ENCODE measurements at places on chromosomes 7 and 10. TPM values are rescaled to one million over a fixed set of nuclear protein-coding genes. Genes with fewer than 3 reads are reported as not detected.

GRCh38 chr10:60314069-60314940, 75.4 kb downstream of the ANK3 start:
- no peak for DNase-seq

- DNase-seq: peak; percentile 36
These were observed 118.0 kb upstream of the PRSS58 start for GRCh38 chr7:142375710-142376313.

GRCh38 chr7:5773661-5774086, 7.8 kb downstream of the RNF216 start:
- peak; percentile 20 for DNase-seq

DNA sequence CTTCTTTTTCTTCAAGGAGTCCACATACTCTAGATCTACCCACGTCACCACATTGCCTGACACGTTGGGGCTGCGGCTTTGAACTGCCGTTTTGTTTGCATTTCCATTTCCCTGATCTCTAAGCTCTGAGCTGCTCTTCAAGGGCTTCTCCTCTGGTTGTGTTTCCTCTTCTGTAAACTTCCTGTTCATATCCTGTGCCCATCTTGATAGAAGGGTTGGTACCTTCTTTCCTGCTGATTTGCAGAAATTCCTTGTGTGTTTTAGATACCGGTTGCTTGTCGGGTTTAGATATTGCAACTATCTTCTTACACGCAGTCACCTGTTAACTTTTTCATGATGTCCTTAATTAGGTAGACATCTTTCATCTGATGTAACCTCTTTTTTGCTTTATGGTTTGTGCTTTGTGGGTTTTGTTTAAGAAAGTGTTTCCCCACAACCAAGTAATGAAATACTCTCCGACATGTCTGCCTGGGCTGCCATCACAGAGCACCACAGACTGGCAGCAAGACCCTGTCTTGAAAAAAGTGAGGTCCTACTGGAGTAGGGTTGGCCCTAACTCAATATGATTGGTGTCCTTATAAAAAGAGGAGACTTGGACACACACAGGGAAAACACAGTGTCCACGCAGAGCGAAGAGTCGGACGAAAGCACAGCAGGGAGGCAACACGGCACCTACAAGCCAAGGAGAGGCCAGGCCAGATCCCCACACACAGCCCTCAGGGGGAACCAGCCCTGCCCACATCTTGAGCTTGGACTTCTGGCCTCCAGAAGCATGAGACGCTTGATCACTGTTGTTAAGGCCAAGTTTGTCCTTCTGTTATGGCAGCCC, 99.1 kb upstream of the PDGFA start:
- DNase-seq: no peak

DNA sequence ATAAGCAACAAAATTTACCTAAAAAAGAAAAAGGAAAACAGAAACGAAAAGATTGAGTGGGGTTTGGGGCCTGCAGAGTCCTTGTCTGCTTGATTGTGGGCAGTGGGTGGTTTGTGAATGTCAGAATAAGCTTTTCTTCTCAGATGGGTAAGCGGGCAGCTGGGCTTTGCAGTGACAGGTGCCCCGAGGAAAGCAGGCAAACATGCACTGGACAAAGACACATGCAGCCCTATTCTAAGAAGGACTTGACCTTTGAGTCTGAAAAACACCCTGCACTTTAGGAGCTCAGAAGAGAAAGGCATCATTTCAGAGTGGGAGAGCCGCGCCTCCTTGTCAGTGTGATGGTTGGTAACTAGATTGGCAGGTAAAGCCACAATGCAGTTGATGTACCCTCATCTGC, 562.7 kb downstream of the PTPRN2 start:
- no peak for DNase-seq

DNA sequence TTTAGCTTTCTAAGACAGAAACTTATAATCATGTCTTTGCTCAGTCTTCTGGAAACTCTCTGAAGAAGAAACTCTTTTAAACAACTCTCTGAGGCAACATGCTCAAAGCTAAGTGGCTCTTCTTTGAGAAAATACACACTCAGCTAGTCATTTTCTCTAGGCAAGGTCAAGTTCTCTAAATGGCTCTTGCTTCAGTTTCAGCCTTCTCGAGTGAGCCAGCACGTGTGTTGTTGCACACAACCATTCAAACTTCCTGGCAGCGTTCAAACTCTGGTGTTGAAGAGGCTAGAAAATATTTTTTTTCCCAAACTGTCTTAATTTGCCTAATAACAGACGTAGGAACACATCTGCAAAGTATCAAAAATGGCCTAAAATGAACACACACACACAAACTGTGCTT, 129.1 kb downstream of the THSD7A start:
- DNase-seq: peak; percentile 14

- DNase-seq: no peak
These were observed 763.2 kb downstream of the GRID1 start for GRCh38 chr10:85603151-85603940.

DNA sequence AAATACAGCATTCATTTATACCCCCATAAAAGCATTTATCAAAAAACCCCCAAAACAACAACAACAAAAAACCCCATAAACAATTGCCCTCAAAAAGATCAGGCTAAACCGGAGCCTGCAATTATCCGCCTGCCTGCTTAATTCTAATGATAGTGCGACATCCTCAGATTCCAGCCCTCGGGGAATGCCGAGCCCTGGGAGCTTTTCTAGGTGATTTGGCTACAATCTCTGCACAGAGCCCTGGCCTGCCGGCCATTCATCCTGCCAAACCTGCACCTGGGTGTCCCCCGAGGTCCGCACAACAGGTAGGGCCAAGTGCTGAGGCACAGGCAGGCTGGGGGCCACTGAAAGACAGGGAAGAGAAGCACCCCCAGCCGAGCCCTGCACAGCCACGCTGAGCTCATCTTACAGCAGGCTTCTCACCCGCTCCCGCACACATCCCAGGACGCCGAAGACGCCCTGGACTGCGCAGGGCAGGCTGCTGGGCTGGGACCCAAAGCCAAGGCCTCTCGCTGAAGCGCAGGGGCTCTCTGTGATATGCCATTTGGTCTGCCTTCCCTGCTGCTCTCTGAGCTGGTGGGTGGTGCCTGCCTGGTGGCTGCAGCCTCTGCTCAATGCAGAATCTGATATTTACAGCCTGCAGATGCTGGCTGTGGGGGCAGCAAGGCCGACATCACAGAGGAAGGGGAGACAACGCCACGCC, 57.5 kb downstream of the CAMK2B start:
- DNase-seq: no peak

- DNase-seq: no peak
These were observed 52.6 kb downstream of the RGS10 start for GRCh38 chr10:119489991-119490326.

- DNase-seq: no peak
These were observed 53.9 kb downstream of the ACADSB start for GRCh38 chr10:123062726-123063125.

DNA sequence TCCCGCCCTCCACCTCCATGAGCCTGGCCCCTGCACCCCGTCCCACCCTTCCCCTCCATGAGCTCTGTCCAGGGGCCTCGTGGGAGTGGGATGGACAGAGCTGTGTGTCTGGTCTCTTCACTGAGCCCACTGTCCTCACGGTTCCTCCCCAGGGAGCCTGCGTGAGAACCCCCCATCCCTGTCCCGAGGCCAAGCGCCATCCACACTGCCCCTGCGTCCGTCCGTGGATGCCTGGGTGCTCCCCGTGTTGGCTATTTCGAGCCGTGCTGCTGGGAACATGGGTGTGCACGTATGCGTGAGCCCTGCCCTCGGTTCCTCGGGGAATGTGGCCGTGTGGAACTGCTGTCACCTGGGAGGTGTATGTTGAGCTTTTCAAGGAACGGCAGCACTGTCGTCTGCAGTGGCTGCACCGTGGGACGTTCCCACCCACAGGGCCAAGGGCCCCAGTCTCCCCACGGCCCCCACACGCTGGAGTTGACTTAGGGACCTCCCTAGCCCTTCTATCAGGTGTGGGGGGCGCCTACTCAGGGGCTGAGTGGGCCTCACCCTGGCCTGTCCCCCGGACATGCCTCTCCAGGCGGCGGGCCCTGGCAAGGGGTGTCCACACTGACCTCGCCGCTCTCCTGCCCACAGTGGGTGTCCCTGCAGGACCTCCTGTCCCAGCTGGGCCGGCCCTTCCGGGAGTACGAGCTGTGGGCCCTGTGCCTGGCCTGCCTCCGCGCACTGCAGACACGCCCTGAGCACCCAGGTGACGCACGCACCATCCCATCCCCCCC, 28.1 kb downstream of the KNDC1 start:
- DNase-seq: no peak

- DNase-seq: no peak
These were observed 16.2 kb upstream of the DNAJB6 start for GRCh38 chr7:157320608-157320980.

GRCh38 chr7:136016649-136017395, 39.7 kb upstream of the MTPN start:
- no peak for DNase-seq

- DNase-seq: no peak
These were observed 144.3 kb upstream of the ZMIZ1 start for GRCh38 chr10:78924319-78925003.

DNA sequence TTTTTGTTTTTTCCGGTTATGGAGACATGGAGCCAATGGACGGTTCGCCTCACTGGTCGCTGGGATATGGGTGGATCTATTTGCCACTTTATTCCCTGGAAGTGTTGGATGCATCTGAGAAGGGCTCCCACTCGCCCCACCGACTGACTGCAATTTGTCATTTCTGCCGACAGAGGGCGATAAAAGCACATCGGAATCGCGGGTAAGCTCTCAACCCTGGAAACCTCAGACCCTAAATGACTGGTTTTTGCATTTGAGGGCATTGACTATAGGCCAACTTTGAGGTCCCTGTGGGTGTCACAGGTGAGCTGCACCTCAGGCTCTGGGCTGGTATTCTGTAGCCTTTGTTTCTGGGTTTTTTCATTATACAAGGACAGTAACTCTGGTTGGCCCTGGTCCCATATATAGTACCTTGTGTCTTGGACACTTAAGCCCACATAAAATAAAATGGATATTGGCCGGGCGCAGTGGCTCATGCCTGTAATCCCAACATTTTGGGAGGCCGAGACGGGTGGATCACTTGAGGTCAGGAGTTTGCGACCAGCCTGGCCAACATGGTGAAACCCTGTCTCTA, 11.9 kb upstream of the OPALIN start:
- peak; percentile 53 for DNase-seq

GRCh38 chr7:108771853-108772252, 202.2 kb downstream of the DNAJB9 start:
- DNase-seq: no peak

- DNase-seq: peak; percentile 54
These were observed 666 bp downstream of the TMEM139 start for GRCh38 chr7:143285470-143285778.

GRCh38 chr10:48608279-48608681, 3.4 kb upstream of the ARHGAP22 start:
- peak; percentile 44 for DNase-seq

C7orf57 gene
- not detected for total RNA-seq

LRRC18 gene
- not detected for total RNA-seq

ZEB1 gene
- 9.9 TPM for total RNA-seq

CUBN gene
- total RNA-seq: 3.6 TPM

OPN4 gene
- not detected for total RNA-seq

SPDYE2 gene
- total RNA-seq: not detected

ZNF212 gene
- total RNA-seq: 6.6 TPM

TRIM50 gene
- total RNA-seq: 22.3 TPM
